Stimulated activated CD8-positive, alpha-beta memory T cell treated with anti-CD3 and anti-CD28 coated beads, Interleukin-4, amount 100 ng/mL, for 1 hour (primary cell): ENCODE measurements at places on chromosomes 4 and X.

- DNase-seq: no peak
Observed at GRCh38 chr4:2761035-2761923, 5.1 kb upstream of the TNIP2 start.

DNA sequence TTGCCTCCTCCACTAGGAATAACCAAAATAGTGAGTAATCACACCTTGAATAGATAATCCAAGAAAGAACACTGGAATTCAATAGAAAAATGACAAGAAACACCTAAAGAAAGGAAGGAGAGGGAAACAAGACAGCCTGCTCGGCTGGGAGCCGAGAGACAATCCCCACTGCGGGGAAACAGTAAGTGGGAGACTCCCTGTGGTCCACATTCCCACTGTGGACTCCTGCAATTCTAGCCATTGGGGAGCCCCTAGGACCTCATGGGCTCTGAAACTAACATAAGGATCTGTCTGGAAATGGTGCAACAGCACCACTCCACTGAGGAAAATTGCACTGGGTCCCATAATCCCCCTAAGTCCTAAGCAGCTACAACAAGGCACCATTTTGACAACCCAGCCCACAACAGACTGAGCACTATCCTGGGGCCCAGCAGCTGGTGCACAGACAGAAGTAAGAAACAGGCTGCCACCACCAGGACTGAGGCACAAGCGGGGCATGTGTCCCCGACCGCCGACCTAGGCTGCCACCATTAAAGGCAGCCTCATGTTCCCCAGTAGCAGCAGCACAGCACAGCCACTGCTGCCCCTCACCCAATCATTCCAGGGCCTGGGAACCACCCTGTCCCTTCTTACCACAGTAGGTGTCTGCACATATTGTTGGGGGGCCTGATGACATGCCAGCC is 14.2 kb downstream of the LRBA start:
- no peak for DNase-seq

GRCh38 chr4:2302387-2303119 is 40.6 kb upstream of the MXD4 start:
- DNase-seq: no peak

DNA sequence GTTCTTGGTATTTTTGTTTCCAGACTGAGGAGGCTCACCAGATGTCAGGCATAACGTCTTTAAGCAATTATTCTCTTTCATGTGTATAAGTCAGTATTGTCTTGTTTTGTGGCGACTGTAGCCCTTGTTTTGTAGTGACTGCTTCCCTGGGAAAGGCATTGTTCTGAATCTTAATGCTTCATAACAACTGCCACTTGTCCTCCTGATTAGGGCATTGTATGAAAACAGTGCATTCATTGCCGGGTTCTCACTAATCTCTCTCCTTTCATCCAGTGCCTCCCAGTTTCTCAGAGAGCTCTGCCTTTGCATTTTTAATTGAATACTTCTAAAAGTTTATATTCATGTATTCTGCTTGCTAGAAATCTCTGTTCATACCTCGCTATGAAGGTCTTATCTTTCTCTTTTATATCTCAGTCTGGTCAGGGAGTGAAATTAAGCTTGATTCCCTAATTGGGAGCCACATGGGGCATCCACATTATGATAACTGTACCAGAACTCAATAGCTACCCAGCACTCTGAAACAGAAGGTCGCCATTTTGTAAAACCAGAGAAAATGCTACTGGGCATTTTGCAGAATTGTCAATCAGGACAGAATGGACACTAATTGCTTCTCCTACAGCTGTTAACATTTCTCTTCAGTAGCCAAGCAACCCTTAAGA is 149.8 kb downstream of the GBA3 start:
- DNase-seq: no peak

GRCh38 chr4:74541667-74542066 is 96.7 kb downstream of the AREG start:
- no peak for DNase-seq

- no peak for DNase-seq
Observed at GRCh38 chrX:8245411-8245810, 74.3 kb upstream of the VCX2 start.

DNA sequence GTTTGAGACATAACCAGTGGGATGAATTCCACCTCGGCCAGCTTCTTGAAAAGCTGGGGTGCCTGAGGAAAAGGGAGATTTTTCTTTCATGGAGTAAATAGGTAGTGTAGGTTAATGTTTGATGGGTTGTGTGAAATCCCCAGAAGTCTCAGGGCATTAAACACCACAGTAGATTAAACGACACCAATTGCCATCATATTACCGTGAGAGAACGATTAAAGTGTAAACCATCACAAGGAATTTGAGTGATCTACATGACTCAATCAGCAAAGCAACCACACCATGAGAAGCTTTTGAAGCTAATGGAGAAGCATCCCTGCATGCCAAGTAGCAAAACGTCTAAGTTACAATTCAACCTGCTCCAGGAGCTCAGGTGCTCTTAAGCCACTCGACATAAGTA is 322.5 kb upstream of the GATB start:
- DNase-seq: no peak

DNA sequence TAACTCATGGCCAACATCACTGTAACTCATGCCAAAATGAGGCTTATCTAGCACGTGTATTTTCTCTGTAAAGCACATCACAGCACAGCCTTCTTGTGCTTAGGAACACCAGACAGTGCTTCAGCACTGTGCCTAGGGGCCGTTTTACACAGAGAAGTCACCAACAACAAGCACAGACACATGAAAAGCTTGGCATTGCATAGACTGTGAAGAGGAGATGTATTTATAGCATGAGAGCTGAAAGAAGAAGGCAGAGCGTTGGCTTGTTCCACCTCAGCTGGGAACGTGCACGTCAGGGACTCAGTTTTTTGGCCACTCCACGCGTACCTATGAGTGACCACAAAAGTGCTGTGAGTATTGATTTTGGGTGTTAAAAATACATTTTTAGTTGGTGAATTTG is 116.3 kb upstream of the SFRP2 start:
- no peak for DNase-seq

DNA sequence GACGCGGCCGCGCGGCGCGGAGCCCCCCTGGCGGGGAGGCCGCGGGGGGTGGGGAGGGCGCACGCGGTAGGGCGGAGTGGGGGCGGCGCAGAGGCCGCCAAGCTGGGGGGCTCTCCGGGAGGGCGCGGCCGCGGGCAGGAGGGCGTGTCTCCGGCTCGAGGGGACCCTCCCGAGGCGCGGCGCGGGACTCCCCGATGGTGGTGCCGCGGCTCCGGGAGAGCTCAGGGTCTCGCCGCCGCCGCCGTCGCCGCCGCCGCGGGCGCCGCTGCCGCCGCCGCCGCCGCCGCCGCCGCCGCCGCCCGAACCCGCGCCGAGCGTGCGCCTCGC is 165 bp upstream of the PTCHD1 start:
- no peak for DNase-seq

DNA sequence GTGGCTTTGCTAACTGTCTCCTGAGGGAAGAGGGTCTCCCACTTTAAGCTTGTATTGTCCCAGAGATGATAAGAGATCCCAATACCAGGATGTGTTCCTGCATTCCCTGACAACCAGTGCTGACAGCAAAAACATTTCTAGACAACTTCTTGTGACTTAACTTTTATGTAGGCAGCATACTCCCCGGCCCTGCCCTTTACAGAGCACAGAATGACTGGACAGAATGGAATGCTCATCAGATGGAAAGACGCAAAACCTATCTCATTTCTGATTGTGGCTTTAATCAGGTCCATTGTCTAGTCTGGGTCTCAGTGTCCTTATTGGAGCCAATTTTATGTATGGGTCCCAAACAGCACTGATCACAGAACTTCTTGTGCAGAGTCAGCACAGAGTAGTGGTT is 18.2 kb upstream of the PLAC1 start:
- DNase-seq: no peak

DNA sequence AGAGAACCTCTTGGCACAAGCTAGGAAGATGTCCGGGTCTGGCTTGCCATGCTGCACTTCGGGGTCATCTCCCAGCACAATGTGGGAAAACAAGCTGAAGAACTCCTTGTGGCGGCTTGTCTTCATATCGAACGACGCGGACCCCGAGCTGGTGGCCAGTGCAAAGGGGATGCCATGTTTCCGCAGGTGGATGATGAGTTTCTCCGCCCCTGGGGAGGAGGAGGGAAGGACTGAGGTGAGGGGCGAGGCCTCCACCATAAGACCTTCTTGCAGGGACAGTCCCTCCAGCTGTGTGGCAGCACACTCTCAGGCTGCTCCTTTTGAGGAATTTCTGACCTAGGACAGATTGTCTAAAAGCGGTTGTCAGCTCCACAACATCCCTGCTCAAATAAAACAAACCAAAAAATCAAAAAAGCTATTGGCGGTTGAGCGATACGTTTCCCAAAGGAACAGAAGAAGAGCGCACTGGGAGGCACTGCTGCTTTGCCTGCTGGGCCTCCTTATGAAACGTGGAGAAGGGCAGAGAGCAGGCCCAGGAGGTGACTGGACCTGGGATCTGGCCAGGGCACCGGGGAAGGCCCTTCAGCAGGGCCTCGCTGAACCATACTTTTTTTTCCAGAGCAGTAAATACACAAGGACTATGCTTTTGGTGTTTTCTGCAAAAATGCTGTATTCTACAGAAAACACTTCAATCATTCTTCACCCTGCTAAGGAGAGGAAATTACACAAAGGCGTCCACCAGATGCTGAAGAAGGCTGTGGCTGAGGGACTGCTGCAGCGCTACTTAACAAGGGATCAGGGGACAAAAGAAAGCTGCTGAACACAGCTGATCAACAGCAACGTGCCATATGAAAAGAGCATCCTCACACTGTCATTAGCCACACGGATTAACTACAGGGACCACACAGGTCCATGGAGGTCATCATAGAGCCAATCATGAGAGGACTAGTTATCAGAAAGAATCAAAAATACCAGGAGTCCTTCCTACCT is 70.0 kb upstream of the STS start:
- DNase-seq: no peak

DNA sequence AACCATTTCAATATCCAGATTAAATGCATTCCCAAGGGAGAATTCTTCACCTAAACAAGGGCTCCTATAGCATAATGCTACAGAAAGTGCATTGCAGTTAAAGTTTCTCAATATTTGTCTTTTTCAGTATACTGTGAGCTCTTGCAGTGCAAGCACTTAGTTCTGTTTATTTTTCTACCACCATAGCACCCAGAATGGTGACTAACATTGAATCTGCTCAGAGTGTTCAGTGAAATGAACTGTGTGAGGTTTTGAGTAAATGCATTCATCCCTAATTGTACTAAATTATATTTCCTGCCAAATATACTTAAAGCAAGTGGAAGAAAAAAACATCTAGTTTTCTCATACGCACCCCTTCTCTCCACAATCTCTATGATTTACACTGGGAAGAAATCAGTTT is 383.9 kb downstream of the PCDH7 start:
- no peak for DNase-seq

- no peak for DNase-seq
Observed at GRCh38 chr4:28167411-28167810, 1306.8 kb downstream of the STIM2 start.

DNA sequence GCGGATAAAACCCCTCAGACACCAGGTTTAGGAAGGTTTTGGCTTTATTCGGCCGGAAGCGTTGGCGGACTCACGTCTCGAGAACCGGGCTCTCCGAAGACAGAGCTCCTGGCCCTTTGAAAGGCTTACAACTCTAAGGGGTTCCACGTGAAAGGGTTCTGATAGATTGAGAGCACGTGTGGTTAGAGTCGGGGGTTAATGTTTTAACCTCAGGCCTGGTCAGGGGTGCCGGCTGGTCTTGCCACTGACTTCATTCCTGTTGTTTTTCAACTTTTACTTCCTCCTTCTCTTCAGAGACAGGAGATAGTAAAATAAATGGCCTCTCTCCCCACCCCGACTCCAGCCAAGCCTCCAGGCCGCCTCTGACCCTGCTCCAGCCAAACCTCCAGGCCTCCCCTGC is 4.7 kb upstream of the ASMT start:
- DNase-seq: no peak

GRCh38 chr4:128221586-128221985 is 66.0 kb downstream of the PGRMC2 start:
- DNase-seq: no peak

- no peak for DNase-seq
Observed at GRCh38 chr4:41022116-41022515, 192.2 kb downstream of the APBB2 start.

GRCh38 chrX:30343206-30343605 is 34.0 kb upstream of the NR0B1 start:
- no peak for DNase-seq

DNA sequence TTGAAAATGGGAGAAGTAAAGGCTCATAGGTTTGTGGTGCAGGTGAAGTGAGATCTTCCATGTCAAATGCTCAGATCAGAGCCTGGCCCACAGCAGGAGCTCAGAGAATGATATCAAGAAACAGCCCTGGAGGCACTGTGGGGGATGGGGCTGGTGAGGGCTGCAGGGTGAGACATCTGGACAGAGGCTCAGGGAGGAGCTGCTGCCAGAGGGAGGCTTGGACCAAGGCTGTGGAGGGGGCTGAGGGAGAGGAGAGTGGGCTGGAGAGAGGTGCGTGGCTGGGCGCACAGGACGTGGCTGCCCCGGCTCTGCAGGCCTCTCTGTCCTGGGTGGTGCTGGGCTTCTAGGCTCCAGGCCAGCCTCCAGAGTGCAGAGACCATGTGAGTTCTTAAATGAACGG is 5.6 kb downstream of the SORCS2 start:
- no peak for DNase-seq

GRCh38 chrX:96361844-96362243 is 322.8 kb upstream of the DIAPH2 start:
- no peak for DNase-seq

DNA sequence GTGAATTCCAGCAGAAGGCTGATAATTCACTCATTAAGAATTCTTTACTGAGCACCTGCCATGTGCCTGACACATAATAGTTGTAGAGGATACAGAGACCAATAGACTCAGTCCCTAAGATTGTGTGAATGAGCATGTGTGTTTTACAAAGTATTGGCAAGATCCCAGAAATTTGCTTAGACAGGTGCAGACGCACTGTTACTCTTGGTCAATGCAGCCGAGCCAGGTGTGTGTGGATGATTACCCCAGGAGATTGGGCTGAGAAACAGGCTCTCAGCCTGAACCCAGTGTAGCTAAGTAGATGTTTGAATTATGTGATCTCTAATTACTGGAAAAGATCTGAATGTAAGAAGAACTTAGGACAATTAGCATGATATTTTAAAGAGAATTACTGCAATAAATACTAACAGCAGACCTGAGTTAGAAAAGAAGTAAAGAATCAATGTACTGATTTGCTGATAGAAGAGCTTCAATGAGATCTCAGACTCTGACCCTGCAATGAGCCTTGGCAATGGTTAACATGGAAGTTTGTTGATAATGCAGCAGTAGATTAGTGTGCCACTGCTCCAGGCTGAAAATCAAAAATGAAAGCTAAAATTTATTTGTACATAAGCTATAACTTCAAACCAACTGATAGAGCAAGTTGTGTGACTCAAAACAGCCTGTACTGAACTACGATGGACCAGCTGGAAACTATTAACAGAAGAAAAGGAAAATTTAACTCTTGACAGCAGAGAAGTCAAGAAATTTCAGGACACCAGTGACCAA is 32.2 kb upstream of the NDST4 start:
- no peak for DNase-seq

GRCh38 chr4:89876548-89876947 is 18.1 kb upstream of the MMRN1 start:
- no peak for DNase-seq

- no peak for DNase-seq
Observed at GRCh38 chrX:70454441-70455365, 10.1 kb downstream of the DLG3 start.
